ENCODE measurements at places on chromosomes 2 and 18.
A peak's percentile ranks its signal among the peaks of the same experiment; 100 is the strongest.

GRCh38 chr2:217789003-217789735 is 213.6 kb downstream of the TNS1 start:
- DNase-seq = peak; percentile 80

- DNase-seq = no peak
Measured at GRCh38 chr2:235444101-235444597, 49.7 kb upstream of the AGAP1 start.

- no peak for DNase-seq
Measured at GRCh38 chr2:127216095-127216494, 4.0 kb downstream of the CYP27C1 start.

DNA sequence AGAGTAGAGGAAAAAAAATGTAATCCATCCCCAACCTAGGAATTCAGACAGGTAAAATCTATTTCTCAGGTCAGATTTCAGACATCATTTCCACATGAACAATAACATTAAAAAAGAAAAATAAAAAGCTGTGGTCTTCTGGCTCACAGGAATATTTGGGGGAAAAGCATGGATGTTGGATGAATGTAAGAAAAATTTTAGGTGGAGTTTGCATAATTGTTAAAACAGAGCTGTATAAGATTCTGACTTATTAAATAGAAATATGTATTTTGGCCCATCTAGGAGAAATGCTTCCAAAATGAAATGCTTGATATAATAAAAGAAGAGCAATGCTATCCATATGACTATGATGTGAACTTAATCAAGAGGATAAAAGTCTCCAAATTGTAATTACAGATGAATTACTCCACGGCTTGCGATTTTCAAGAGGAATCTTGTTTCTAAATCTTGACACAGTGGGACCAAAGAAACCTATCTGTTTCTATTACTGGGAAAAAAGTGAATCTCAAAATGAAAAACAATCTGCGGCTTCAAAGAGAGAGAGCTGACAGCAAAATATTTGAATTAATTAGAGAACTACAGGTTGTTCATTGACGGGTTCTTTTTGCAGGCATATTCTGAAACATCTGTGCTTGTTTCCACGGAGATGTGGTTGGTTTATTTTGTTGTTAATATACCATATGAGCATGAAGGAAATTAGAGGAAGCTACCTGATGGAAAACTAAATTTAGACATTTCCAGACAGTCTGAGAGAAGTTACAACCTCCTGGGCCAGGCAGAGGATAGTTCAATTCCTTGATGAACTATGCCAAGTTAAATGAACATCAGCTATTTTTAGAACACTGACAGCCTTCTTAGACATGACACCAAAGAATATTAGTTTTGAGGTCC is 468.7 kb downstream of the PID1 start:
- no peak for DNase-seq

- DNase-seq = no peak
Measured at GRCh38 chr2:10402062-10402585, 46.0 kb downstream of the ODC1 start.

GRCh38 chr2:240394549-240394948 is 40.9 kb upstream of the GPC1 start:
- no peak for DNase-seq

- DNase-seq = no peak
Measured at GRCh38 chr2:161662373-161662772, 38.2 kb downstream of the SLC4A10 start.

DNA sequence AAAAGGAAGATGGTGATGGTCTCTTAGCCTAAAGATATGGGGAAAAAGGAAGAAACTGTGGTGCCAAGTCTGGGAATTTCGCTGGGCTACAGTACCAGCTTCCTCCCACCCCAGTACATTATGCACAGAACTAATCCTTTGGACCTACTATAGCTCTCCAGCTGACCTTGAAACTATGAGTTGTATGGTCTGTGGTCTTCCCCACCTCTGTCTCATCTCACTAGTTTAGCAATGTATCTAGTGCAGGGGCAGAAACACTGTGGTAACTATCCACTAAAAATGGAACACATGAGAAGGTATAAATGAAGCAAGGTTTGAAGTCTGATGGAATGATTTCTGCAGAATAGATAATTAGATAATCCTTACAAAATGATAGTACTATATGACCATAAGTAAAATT is 190.4 kb upstream of the CCDC150 start:
- DNase-seq = no peak

GRCh38 chr2:43776324-43776723 is 2.5 kb downstream of the DYNC2LI1 start:
- no peak for DNase-seq

DNA sequence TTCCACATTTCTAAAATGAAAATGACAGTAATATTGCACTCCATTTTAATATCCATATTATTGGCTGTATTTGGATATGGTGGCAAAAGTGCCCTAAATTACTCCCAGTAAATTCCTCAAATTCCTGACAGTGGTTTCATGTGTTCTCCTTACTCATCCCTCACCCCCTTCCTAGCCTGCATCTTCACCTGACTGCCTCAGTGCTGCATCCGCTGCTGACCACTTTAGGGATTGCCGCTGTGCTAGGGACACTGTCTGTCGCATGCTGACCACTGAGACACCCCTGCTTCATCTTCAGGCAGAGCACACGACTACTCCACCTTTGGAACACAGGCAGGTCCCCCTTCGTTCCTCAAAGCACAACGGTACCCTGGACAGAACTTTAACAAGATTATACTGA is 32.6 kb downstream of the DSEL start:
- DNase-seq = no peak

- no peak for DNase-seq
Measured at GRCh38 chr18:25737710-25738311, 352.6 kb downstream of the SS18 start.

GRCh38 chr2:191789796-191790195 is 57.1 kb downstream of the CAVIN2 start:
- no peak for DNase-seq

DNA sequence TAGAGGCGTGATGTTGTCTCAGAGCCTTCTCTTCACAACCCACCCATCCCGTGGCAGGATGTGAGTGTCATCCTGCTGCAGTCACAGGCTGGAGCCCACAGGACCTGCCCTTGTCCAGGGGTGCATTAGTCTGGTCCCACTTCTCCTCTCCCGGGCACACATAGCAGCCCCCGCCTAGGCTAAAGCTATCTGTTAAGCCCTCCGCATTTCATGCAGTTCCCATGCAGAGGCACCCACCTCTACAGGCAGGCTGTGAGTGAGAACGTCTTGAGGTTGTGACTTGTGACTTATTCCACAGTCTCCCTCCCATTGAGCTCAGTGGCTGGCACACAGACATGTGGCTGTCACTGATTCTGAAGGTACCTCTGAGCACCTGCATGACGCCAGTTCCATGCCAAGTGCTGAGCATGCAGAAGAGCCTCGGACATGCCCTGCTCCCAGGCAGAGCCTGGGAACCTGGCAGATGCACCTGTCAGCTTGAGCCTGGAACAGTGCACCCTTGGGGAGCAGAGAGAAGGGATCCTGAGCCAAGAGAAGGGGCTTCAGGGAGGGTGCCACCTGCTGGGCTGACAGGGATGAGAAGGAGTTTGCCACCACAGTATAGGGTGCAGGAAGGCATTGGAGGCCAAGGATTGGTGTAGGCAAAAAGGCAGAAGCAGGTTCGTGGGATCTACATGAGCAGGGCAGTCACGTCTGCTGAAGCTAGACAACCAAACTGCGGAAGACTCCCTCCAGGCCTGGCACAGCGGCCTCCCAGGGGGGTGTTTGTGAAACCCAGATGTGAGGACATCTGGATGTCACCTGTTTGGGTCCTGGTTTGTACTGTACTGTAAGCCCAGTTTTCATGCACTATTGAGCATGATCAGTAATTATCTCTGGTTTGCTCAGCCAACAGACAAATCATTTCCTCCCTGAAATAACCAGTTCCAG is 213.6 kb downstream of the GLI2 start:
- no peak for DNase-seq

GRCh38 chr2:201579536-201579935 is 63.8 kb downstream of the TMEM237 start:
- no peak for DNase-seq

DNA sequence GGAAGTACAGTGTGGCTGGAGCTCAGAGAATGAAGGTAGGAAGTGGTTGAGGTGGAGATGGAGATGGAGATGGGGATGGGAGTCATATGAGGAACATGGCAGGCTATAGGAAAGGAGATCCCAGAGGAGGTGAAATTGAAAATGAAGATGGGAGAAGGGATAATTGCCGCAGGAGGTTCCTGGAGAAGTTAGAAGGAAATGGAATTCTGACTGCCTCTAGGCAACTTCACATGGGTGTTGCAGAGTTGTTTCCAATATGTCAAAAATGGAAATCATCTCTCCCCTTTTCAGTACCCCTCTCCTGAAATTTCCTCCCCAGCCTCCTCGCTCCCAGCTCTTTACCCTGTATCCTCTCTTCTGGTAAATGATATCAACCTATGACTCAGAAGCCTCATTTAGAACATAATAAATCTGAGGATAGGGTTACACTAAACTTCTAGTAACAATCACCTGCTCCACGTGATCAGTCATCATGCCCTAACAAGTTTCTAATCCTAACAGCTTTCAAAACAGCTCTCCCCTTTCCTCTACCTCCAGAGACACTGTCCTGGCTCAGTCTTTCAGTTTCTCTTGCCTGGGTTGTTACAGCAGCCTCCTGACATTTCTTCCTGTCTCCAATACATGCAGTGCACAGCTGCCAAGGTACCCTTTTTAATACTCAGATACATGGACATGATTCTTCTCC is 201.9 kb upstream of the RBMS1 start:
- DNase-seq = no peak

DNA sequence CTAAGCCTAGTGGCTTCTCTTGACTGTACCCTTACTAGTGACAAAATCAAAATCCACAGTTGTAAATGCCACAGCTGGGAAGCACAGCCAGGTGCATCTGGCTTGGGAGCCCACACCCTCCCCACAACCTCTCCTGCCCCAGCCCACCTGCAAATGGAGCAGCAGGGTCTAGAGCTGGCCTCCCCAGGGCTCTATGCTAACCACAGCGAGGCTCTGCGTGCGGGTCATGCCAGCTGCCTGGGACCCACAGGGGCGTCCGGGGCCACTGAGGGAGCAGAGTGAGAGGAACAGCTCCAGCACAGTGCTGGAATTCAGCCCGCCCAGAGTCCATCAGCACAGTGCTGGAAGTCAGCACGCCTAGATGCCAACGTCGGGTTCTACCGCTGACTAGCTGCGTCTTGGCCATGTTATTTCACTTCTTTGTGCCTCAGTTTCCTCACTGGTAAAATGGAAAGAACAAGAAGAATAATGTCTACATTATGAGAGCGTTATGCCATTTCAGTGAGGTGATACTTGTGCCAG is 109.1 kb upstream of the ID2 start:
- DNase-seq = no peak

GRCh38 chr18:3067722-3068121 is 54.8 kb upstream of the LPIN2 start:
- no peak for DNase-seq

DNA sequence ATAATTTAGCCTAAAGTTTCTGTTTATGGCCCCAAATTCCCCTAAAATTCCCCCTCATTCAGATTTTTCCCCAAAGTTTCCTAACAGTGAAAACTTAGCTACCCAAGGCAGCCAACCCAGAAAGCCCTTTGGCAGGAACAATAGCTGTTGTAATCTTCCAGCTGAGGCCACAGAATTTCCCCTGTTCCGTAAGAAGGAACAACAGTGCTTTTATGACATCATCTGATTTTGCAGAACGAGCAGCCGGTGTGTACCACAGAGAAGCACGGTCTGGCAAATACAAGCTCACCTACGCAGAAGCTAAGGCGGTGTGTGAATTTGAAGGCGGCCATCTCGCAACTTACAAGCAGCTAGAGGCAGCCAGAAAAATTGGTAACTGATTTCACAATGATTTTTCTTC is 6.3 kb downstream of the TNFAIP6 start:
- no peak for DNase-seq

- DNase-seq = no peak
Measured at GRCh38 chr18:10783941-10784340, 258.1 kb downstream of the NAPG start.

- no peak for DNase-seq
Measured at GRCh38 chr2:61014763-61015162, 2.8 kb upstream of the PEX13 start.

- DNase-seq = no peak
Measured at GRCh38 chr2:40400336-40400953, 51.4 kb downstream of the SLC8A1 start.

- no peak for DNase-seq
Measured at GRCh38 chr2:236193026-236193425, 24.8 kb upstream of the GBX2 start.

GRCh38 chr18:26943906-26944305 is 78.4 kb upstream of the AQP4 start:
- no peak for DNase-seq

- no peak for DNase-seq
Measured at GRCh38 chr2:156401861-156402260, 34.3 kb upstream of the GPD2 start.

GRCh38 chr2:216109962-216110614 is 940 bp downstream of the XRCC5 start:
- DNase-seq = no peak

DNA sequence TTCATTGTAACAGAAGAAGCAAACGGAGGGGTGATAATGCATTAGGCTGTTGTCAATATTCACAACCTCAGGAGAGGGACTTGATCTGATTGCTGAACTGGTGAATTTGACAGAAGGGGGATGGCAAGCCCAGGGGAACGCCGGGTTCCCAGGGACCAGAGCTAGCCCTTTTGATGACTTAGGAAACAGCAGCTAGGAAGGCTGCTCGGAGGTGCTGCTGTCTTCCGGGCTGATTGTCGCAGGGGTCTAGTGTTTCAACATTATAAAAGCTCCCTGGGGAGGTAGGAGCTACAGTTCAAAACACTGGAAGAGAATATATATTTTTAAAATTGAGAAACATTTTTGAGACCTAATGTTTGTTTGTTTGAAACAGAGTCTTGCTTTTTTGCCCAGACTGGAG is 47.3 kb downstream of the CD8B2 start:
- DNase-seq = no peak

GRCh38 chr2:79512442-79513401 is at the start of gene CTNNA2:
CTNNA2 (plus strand) TSS chr2:79513051.
- DNase-seq = no peak

DNA sequence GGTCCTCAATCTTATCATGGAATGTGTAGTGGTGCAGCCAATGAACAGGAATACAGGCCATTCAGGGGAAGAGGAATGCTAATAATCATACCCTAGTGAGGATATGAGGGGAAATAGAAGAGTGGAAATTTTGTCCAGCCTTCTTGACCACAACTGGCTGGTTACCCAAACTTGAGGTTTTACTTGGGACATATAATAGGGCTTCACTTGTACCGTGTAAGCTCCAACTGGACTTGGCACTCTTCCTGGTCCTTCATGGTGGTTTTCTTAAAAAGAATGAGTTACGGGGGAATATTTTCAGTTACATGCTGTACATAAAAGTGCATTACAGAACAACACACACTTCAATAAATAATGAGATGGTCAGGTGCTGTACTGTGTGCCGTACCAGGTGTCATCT is 234.9 kb upstream of the RASGRP3 start:
- no peak for DNase-seq

- no peak for DNase-seq
Measured at GRCh38 chr2:118250001-118250400, 161.7 kb downstream of the INSIG2 start.

- no peak for DNase-seq
Measured at GRCh38 chr2:217948351-217948791, 54.4 kb downstream of the TNS1 start.

Data from CD4-positive, alpha-beta T cell treated with Interleukin-17A for 4 hours (primary cell).